Osteoblast (primary cell): ENCODE measurements at places on chromosomes 16 and 17.

DNA sequence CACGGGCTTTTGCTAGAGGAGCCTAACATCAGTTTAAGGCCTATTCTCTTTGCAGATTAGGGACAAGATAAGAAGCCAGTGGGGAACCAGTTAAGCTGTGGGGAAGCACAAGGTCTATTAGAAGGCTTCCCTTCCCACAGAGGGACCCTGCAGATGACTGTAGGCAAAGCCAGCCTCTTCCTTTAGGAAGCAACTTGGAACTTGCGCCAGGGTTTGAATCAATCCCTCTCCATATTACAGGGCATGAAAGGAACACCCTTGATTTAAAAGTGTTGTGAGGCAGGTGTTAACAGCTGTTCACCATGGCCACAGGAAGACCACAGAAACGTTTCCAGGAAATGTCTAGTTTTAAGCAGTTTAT is 77.3 kb downstream of the RPTOR start:
- H3K4me1 ChIP-seq: no peaks in the 10 kb centered on the region
- DNase-seq: no peak
- no peak overlapping the region for H3K4me3 ChIP-seq
- H3K27ac ChIP-seq: no peak overlapping the region
- H3K27me3 ChIP-seq: no peaks in the 10 kb centered on the region

DNA sequence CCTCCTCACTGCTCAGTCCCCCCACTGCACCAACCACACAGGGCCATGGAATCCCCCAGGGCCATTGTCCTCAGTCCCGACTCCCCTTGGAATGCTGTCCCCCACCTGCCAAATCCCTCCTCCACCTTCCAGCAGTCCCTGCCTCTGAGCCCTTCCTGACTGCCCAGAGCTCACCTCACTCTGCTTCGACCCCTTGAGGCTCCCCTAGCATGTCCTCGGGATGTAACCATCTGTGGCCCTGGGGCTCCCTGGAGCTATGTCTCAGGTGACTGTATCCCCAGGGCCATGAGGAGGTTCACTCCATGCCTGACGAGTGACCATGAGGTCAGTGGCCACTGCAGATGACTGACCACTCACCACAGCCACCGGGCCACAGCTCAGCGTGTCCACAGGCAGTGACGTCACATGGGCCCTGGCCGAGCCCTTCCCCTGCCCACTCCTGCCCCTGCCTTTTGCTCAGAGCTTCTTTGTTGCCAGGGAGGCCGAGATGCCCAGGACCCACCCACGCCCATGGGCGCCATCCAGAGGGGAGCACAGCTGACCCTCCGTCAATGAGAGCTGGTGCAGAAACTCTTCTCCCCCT is 7.7 kb upstream of the PIEZO1 start:
- H3K36me3 ChIP-seq: no peaks in the 10 kb centered on the region
- H3K27me3 ChIP-seq: no peaks in the 10 kb centered on the region
- H3K4me1 ChIP-seq: peaks cover 21% of the 10 kb centered on the region
- no peak overlapping the region for H3K4me3 ChIP-seq

DNA sequence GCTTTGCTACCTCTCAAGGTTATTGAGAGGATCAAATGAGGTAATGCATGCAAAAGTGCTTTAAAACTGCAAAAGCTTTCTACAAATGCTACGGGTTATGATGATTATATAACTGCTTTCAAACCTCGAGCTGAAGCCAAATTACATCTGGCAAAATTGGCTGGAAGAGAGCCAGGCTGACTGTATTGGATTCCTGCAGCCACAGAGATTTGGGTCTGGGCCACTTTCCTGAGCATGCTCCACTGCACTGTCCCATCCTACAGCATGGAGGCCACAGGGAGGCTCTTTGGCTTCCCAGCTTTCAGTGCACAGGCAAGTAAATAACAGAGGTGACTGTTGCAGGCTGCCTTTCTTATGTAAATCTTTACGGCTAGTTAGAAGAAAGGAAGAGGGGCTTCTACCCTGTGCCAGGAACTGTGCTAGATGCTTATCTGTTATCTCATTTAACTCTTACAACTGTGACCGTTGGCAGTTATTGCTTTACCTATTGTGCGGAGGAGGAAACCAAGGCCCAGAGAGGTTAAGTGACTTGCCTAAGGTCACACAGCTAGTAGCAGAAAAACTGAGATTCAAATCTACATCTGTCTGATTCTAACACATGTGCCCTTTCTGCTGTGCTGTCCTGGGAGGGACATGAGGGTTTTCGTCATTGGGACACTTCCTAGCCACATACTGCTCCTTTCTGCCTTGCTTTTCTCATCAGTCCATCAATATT is 121.8 kb downstream of the SPACA3 start:
- H3K27me3 ChIP-seq: no peaks in the 10 kb centered on the region
- no peak for DNase-seq
- H3K27ac ChIP-seq: no peak overlapping the region
- no peaks in the 10 kb centered on the region for H3K36me3 ChIP-seq
- no peak overlapping the region for H3K4me3 ChIP-seq
- no peaks in the 10 kb centered on the region for H3K4me1 ChIP-seq

GRCh38 chr16:27792486-27793248 is 242.7 kb downstream of the KATNIP start:
- no peaks in the 10 kb centered on the region for H3K36me3 ChIP-seq
- H3K27me3 ChIP-seq: no peaks in the 10 kb centered on the region
- H3K4me1 ChIP-seq: no peaks in the 10 kb centered on the region
- H3K4me3 ChIP-seq: no peak overlapping the region
- no peak overlapping the region for H3K27ac ChIP-seq

- H3K36me3 ChIP-seq: no peaks in the 10 kb centered on the region
- H3K27me3 ChIP-seq: peaks cover 5% of the 10 kb centered on the region
- no peak overlapping the region for H3K27ac ChIP-seq
- H3K4me1 ChIP-seq: peaks cover 5% of the 10 kb centered on the region
Measured at GRCh38 chr17:44672479-44673093, 16.3 kb downstream of the MEIOC start.

DNA sequence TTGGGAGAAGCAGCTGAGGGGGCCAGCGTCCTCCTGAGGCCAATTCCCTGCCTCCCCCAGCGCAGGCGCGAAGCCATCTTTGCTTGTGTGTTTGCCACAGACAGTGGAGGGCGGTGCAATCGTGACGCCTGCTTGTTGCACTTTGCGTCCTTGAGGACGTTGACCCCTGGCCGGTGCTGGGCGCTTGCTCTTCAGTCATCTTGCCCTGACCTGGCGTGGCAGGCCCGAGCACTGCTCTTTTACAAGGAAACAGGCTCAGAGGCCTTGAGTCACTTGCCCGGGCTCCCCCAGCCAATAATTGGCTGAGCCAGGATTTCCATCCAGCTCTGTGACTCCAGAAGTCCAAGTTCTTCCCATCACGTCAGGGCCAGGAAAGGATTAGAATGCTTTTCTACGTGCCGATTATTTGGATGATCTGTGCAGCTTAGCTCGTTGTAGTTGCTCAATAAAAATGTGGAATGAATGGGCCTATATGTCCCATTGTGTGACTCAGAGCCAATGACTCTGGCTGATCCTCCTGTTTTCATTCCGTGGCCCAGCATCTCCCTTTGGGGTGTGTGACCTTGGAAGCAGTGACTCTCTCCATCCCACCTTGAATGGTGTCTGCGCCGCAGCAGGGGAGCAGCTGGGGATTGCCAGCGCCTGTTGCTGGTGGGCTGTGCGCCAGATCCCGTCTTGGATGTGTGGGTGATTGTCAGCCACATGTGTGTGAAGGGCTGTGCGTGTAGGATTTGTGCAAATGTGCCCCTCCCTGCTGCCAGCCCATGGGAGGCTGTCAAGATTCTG is 214.1 kb downstream of the SEC14L1 start:
- H3K27ac ChIP-seq: peak overlapping the region; percentile 93
- DNase-seq: peak; percentile 97
- H3K4me1 ChIP-seq: peaks cover 36% of the 10 kb centered on the region
- H3K4me3 ChIP-seq: no peak overlapping the region
- H3K27me3 ChIP-seq: no peaks in the 10 kb centered on the region

DNA sequence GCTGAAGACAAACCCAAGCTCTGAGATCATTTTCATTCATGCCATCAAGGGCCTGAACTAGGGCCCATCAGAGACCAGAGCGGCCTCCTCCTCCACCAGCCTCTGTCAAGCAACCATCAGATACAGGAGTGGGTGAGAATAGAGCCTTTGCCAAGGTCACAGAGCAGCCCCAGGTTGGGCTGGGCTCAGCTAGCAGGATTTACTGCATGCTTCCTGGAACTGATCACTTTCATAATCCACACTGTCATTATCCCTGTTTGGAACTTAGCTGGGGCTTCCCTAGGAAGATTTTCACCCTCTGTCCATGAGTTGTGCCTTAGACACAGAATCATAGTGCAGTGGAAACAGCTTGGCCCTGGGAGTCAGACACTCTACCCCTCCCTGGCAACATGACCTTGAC is 5.1 kb downstream of the MT4 start:
- no peaks in the 10 kb centered on the region for H3K4me1 ChIP-seq
- DNase-seq: no peak
- H3K36me3 ChIP-seq: no peaks in the 10 kb centered on the region

GRCh38 chr17:16438557-16439302 is 23.4 kb downstream of the TRPV2 start:
- peaks cover 36% of the 10 kb centered on the region for H3K4me1 ChIP-seq
- peak; percentile 100 for DNase-seq
- no peaks in the 10 kb centered on the region for H3K27me3 ChIP-seq

GRCh38 chr17:50459756-50460155 is 8.9 kb downstream of the CHAD start:
- no peak overlapping the region for H3K27ac ChIP-seq
- no peaks in the 10 kb centered on the region for H3K27me3 ChIP-seq
- no peak overlapping the region for H3K4me3 ChIP-seq
- H3K4me1 ChIP-seq: peaks cover 17% of the 10 kb centered on the region
- peak; percentile 62 for DNase-seq

DNA sequence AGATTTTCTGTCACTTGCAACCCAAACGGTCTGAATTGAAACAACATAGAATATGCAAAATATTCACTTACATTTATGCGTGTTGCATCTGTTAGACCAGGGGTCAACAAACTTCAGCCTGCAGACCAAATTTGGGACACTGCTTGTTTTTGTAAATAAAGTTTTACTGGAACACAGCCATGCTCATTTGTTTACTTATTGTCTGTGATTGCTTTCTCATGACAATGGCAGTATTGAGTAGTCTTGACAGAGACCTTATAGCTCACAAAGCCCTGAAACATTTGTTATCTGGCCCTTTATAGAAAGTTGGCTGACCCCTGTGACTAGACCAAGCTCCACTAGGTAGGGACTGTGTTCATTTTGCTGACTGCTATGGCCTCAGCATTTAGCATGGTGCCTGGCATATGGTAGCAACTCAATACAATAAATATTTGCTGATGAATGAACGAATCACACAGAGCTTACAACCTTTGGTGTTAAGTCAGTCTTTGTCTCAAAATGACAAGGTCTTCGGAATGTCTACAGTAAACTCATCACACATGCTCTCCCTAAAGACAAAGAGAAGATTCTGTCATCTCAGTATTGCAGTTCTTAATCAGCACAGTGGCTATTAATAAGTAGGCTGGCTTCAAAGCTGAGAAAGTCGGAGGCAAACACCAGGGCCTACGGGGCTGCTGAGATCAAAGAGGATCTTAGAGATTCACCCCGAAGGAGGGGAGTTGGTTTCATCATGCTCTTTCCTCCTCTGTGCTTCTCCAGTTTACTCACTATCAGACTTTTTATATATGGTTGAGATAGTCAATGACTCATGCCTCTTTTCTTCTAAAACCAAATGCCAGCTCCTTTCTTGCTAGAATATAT is 95.2 kb upstream of the AXIN2 start:
- H3K4me1 ChIP-seq: peaks cover 7% of the 10 kb centered on the region
- no peak overlapping the region for H3K27ac ChIP-seq
- DNase-seq: peak; percentile 26
- H3K36me3 ChIP-seq: no peaks in the 10 kb centered on the region
- H3K4me3 ChIP-seq: no peak overlapping the region
